ENCODE measurements at places on chromosomes 2 and 18. TPM values are rescaled to one million over a fixed set of nuclear protein-coding genes. Genes with fewer than 3 reads are reported as not detected.

DNA sequence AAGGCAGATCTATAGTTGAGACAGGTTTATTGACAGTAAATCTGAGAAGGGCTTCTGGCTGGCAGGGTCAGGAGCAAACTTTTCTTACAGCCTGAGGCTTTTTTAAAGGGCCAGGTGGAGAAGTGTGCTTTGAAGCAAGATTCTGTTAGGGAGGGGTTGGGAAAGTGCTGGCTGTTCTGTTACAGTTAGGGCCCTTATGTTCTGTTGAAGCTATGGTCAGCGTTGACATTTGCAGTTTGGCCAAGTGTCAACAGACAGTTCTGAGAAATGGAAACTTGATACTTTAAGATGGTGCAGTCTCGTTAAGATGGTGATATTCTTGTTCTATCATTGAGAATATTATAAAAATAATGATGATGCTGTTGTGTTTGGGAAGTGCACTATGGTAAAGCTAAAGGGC lies 154.2 kb downstream of the RDH14 start:
- no peaks in the 10 kb centered on the region for H3K4me1 ChIP-seq
- H3K27ac ChIP-seq: no peak overlapping the region
- no peak for DNase-seq
- peaks cover 2% of the 10 kb centered on the region for H3K27me3 ChIP-seq

- no peak for DNase-seq
- no peaks in the 10 kb centered on the region for H3K36me3 ChIP-seq
- no peak within 1 kb of the TSS for H3K4me3 ChIP-seq
- no peaks in the 10 kb centered on the region for H3K27me3 ChIP-seq
These were observed at the start of gene TTR for GRCh38 chr18:31591628-31592027. TTR (plus strand) TSS chr18:31591877; CDS start chr18:31591903, 26 bp downstream.

DNA sequence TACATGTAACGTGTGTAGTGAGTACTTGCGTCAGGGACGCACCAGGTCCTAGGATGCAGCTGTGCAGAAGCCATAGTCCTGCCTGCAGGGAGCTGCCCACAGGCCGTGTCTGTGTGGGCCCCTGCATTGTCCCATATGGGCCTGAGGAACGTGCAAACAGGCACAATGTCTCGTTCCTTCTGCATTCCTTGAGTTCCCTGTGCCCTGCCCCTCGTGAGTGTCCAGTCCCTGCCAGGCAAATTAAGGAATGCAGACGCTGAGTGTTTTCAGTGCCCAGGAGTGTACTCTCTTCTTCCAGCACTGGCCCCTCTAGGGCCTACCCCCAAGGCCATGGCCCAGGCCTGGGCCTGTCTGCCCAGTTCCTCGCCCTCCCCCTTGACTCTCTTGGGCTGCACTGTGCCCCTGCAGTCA lies 61.8 kb downstream of the FAM168B start:
- H3K27me3 ChIP-seq: no peaks in the 10 kb centered on the region
- no peak overlapping the region for H3K27ac ChIP-seq
- DNase-seq: no peak
- H3K36me3 ChIP-seq: no peaks in the 10 kb centered on the region
- H3K4me3 ChIP-seq: no peak overlapping the region
- H3K4me1 ChIP-seq: peaks cover 8% of the 10 kb centered on the region

The LRP1B gene
- not detected for total RNA-seq

DNA sequence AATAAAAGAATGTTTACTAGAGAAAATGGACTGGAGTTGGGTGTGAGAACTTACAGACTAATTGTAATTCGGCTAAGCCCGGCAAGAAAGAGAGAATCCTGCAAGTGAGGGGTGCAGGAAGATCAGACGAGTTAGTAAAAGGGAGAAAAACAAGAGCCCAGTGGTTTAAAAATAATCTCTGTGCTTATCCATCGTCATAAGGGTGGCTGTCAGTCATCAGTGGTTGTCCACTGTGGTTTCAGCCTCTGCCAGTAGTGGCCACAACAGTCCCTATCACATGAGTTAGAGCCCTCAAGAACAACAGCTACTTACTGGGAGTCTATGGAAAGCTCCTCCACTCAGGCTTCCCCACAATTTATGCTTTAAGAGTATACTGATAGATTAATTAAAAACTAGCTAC lies 239.8 kb downstream of the SETBP1 start:
- no peaks in the 10 kb centered on the region for H3K27me3 ChIP-seq
- no peaks in the 10 kb centered on the region for H3K36me3 ChIP-seq

The IL1B gene
- total RNA-seq: 4.4 TPM
